ENCODE measurements at places on chromosomes 5 and 9.

DNA sequence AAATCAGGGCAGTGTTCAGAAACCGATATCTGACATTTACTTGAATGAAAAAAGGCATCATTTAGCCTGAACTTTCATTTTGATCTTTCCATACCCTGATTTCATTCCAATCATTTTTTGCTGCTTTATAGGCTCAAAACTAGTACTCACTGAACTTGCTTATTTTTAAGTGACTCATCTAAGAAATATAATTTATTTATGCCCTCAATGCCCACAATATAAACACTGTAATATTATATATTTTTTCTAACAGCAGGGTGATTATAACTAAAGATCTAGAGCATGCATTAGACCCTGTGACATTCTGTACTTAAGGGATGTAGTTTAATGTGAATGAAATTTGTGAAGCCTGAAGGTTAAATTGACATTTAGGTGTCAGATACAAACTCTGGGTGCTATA is 446.1 kb upstream of the CDH10 start:
- DNase-seq, result no peak

DNA sequence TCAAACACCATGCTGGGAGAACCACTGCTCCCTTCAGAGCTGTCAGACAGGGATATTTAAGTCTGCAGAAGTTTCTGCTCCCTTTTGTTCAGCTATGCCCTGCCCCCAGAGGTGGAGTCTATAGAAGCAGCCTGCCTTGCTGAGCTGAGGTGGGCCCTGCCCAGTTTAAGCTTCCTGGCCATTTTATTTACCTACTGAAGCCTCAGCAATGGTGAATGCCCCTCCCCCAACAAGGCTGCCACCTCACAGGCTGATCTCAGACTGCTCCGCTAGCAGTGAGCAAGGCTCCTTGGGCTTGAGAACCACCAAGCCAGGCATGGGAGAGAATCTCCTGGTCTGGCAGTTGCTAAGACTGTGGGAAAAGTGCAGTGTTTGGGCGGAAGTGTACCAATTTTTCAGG is 205.5 kb upstream of the PTGER4 start:
- DNase-seq, result no peak

GRCh38 chr9:121599872-121600585 is 51.4 kb upstream of the DAB2IP start:
- DNase-seq, result no peak

DNA sequence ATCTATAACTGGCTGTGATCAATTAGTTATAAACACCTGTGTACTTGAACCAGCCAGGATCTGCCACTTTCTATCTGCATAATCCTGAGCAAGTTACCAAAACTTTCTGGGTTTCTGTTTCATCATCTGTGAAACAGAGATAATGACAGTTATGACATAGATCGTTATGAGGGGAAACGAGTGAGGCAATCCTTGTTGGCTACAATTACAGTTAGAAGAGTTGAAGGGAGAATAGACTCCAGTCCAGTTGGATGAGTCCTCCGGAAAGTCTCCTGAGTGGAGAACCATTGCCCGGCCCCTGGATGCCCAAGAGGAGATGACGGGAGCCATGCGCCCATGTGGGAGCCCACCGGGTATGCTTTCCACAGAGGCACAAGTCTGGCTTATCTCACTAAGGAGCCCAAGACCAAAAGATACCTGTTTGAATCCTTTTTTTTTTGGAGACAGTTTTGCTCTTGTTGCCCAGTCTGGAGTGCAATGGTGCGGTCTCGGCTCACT is 4.5 kb downstream of the PDE6A start:
- DNase-seq, result no peak

DNA sequence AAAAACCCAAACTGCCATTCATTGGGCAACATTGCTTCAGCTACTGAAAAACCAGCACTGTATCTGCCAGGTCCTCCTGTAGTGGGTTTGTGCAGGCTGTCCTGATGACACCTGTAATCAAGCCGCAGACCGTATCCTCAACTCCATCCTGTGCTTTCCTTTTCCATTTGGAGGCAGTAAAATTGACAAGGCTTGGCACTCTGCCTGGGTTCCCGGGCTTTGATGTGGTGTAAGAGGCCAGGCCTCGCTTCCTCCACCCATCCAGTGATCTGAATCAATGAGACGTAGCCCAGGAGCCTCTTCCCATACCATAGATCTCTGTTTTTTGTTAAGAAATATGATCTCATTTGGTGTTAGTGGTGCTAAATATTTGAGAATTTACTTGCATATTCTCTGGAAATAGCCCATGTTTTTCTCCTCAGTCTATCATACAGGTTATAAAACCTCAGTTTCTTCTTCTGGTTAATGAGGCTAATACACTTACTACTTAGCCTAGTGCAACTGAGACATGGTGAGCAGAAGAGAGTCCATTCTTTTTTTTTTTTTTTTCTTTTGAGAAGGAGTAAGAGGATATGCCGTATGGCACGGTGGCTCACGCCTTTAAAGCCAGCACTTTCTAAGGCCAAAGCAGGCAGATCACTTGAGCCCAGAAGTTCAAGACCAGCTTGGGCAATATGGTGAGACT is 34.8 kb downstream of the LSM11 start:
- peak; percentile 48 for DNase-seq

- no peak for DNase-seq
Measured at GRCh38 chr9:136412962-136413361, 2.5 kb downstream of the PMPCA start.

DNA sequence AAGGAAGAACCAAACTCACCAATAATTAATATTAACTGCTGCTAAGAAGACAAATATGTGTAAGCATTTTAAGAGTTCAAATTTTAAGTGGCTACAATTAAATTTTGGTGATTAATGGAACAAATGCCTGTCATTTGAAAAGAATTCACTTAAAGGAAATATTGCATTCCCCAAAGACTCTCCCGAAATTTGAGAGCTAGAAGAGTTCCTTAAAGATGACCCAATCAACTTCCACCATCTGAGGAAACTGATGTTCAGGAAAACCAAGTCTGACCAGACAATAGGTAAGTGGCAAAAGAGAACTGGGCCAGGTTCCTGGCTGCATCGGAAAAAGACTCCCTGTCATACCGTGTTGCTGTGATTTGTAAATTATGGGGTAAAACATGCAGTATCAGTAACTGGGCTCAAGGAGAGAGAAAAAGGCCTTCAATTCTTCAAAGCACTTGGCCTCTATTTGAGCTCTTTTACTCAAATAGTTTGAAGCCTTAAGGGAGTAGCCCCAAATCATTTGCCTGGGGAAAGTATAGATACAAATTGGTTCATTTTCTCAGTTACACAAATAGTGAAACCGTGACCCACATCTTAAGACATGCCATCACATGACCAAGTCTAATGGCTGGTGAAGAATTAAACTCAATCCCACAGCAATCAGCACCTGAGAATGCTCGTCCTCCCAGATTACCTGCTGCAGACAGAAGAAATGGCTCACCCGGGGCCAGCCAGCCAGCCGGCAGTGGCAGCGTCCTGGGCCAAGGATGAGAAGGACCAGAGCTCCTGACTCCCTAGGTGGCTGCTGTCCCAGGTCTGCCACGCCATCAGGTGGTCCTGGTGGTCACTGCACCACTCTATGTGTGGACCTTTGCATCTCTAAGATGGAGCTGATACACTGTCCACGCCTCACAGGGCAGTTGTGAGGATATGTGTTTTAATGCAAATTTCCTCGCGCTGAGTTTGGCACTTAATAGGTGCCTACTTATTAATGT is 162.9 kb downstream of the TTLL11 start:
- no peak for DNase-seq

GRCh38 chr9:120882935-120883607 is 6.1 kb upstream of the PHF19 start:
- DNase-seq, result peak; percentile 30

GRCh38 chr5:164345853-164346252 is 840.4 kb downstream of the MAT2B start:
- DNase-seq, result no peak

Measured in NCI-H2171 treated with DMSO at 0.1 percent for 48 hours (cell line).